Fibroblast of lung (primary cell): ENCODE measurements at places on chromosomes 7 and 10. TPM values are rescaled to one million over a fixed set of nuclear protein-coding genes. Genes with fewer than 3 reads are reported as not detected.

SLC26A3 gene
- not detected in 2 replicates for total RNA-seq

- DNase-seq: no peak
Observed at GRCh38 chr10:24113901-24114300, 95.0 kb upstream of the KIAA1217 start.

- DNase-seq: no peak
Observed at GRCh38 chr10:44400541-44400940, 15.6 kb upstream of the CXCL12 start.

NKX1-2 gene
- not detected in 2 replicates for total RNA-seq

DNA sequence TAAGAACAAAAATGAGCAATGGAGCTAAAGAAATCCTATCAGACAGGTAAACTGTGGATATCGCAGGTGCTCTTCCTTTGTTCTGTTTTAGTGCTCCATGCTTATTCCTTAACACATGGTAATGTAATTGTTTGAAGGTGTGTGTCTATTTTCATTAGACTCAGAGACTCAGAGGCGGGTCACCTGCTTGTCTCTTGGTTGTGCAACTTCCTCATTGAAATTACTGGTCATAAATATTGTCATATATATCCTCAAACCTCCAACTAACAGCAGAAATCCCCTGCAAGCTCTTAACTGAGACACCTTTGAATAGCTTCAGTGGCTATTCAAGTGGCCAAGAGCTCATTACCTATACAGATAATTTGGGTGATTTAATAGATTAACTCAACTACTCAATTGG lies 177.2 kb downstream of the PTN start:
- no peak for DNase-seq

DNA sequence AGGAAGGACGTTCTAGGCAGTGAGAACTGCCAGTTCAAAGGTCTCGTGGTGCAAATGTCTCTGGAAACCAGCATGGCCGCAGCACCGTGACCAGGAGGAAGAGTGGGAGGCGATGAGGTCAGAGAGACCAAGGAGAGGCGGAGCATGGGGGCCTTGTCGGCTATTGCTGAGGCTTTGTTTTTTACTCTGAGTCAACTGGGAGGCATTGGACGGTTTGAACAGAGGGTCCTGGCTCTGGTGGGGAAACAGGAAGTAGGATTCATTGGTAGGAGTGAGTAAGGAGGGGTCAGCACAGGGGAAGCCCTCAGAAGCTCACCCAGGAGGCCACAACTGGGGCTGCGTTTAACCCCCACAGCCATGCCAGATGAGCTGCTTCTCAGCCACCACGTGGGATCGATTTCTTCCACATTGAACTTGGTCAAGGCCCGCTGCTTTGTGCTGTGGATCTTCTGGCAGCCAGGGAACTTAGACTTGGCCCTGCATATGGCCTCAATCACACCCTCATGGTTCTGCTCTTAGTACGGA lies 22.2 kb upstream of the SH2B2 start:
- DNase-seq: peak; percentile 9

DNA sequence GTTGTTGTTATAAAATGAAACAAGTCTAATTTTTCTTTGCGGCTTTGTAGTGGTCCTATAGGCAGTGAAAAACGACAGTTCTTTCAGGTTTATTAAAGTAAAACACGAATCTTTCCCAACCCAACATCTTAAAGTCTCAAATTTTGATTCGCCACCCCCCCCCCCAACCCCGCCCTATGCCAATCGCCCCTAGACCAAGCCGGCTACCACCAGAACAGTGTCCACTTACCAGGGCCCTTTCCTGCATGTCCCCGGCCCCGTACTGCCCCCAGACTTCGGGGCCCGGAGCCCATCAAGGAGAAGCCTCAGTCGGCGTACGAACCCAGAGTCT lies 335 bp upstream of the CHCHD1 start:
- DNase-seq: no peak

DNA sequence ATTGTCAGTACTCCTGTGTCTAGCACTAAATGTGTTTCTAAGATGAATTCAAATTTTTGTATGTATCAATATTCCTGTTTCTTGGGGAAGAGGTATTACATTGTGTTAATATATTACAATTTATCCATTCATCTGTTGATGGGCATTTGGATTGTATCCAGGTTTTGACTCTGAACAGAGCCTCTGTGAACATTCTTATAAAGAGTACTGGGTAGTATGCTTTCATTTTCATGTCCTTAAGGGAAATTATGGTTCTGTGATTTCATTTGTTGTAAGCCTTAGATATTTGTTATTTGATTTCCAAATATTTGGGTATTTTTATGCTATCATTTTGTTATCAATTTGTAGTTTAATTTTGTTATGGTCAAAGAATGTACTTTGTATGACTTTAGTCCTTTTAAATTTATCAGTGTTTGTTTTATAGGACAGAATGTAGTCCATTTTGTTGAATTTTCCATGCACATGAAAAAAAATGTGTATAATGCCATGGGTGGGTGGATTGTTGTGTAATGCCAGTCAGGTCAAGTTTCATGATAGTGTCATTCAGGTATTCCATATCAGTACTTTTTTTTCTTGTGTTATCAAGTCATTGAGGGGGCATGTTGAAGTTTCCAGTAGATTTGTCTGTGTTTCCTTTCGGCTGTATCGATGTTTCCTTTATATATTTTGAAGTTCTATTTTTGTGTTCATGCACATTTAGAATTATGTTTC lies 38.4 kb downstream of the STAM start:
- peak; percentile 12 for DNase-seq

DNA sequence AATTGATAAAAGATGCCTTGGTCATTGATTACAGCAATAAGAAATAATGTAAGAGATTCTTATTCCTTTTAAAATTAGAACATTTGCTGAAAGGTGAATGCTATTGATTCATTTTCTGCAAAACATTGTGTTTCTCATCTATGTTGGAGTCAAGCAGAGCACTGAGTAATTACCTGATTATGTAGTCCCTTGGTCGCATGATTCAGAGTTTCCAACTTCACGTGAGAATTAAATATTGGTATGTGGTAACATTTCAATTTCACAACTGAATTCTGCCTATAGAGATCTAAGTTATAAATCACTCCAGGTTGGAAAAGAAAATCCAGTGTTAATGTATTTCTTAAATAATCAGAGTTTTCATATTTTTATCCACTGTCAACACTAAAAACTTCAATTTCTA lies 701.4 kb downstream of the PHTF2 start:
- DNase-seq: peak; percentile 12

DNA sequence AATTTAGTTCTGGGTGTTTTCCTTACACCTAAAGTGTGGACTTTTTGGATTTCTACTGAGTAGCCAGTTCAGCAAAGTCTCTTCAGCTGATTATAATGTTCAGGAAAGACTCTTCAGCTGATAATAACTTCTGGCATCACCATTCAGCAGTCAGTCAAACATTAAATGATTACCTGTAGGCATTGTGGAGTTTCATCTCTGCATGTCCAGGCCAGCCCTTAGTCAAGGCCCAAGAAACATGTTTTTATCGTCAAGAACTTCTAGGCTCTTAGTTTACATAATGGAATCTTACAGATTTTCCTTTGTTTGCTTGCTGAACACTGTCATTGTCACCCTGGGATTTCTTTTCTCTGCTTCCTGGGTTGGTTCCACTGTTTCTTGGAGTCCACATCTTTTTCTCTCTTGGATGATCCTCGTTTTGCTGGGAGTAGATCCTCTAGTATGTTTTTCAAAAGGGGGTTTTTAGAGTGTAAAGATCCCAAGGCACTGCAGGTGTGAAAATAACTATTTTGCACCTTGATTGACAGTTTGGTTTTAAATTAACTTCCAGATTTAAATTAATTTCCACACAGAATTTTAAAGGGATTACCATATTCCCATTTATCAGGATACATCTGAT lies 24.2 kb downstream of the CCM2 start:
- no peak for DNase-seq

BAMBI gene
- 4.6 and 5.6 TPM in 2 replicates for total RNA-seq

TMEM229A gene
- total RNA-seq: not detected in 2 replicates

INMT gene
- 17.5 and 75.8 TPM in 2 replicates for total RNA-seq

- no peak for DNase-seq
Observed at GRCh38 chr7:23944131-23944530, 234.1 kb downstream of the STK31 start.

DNA sequence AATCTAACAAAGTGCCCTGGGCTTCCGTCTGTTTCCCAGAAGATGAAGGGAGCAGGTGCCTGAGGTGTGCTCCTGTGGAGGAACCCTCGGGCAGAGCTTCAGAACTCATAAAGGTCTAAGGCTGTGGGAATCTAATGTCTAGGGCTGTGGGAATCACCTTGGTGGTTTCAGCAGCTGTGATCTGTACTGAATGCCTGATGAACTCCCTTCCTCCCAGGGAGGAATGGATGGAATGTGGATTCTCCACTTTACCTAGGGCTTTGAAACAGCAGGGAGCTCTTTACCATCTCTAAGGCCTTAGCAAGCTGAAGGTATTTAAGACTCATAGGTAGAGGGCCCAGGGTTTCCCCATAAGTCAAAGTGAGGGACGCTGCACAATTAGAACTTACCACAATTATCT lies 36.0 kb upstream of the SEMA3E start:
- no peak for DNase-seq

DNA sequence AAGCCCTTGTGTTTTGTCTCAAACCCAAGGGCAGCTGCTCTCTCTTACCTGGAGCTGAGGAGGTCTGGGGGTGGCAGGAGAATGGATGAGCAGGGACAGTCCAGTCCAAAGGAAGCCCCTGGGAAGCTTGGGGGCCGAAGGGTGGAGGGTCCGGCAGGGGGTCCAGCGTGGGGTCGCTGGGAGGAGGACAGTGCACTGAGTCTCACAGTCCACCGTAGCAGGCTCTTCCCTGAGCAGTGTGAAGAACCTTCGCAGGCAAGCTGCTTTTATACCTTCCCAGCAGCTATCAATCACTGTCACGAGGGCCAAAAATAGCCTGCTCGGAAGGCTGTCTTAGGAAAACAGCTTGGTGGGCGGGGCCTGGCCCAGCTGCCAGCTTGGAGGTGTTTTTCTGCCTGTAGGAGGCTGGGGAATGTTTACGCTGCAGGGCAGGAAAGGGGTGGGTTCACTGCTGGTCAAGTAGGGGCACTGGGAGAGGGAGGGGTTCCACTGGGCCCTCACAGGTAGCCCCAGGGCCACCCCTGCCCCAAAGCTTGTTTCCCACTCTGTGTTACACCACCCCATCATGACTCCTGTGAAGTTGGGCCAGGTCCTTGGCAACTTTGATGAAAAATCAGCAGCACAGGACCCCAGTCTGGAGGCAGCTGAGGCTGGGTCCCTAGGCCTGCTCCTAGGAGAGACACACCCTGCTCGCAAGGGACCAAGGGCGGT lies at the start of gene DEPP1:
DEPP1 (minus strand) TSS at position 240 of the 711 bp plus-strand sequence. CDS start 779 bp downstream, outside the sequence.
- DNase-seq: peak; percentile 89

PON1 gene
- total RNA-seq: not detected in 2 replicates

GRCh38 chr10:116669080-116669479 lies 48.3 kb downstream of the PNLIPRP2 start:
- no peak for DNase-seq

NME8 gene
- not detected in 2 replicates for total RNA-seq
